ENCODE measurements at places on chromosomes 6 and 20.
A peak's percentile ranks its signal among the peaks of the same experiment; 100 is the strongest.

- no peak for DNase-seq
Measured at GRCh38 chr6:140915103-140915502, 1217.6 kb upstream of the GJE1 start.

- DNase-seq: peak; percentile 82
Measured at GRCh38 chr6:27145731-27146455, 101.6 kb upstream of the PRSS16 start.

DNA sequence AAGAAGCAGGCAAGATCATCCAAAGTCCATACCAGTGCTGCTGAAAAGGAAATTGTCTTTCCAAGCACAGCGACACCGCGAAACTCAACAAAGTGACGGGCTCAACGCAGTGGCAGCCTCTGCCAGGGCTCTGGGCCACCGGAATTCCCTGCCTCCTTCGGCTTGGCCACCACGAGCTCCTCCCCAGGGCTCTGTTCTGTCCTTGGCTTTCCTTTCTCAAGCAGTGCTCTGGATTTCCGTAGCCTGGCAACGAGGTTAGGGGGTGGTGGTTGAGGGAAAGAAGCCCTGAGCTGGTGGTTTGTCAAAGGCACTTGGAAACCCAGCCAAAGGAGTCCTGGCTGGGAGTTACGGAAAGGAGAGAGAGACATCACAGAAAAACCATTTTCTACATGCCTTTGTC, 31.2 kb downstream of the PRR18 start:
- DNase-seq: no peak

DNA sequence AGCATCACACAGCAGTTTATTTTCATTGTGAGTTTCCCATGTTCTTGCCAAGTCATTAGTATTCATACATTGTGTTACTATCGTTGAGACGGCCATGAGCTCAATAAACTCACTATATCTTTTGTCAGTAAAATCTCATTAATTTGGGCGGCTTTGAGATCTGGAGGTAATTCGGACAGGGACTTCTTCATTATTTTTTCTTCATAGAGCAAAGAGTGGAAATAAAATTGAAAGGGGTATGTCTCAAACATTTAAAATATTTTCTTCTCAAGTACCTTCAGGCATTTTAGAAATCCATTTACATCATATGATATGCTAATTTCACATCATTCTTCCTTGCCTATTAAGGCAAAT, 14.6 kb downstream of the NOX3 start:
- DNase-seq: no peak

GRCh38 chr6:29964887-29965562, 22.7 kb downstream of the HLA-A start:
- peak; percentile 67 for DNase-seq

GRCh38 chr6:129189266-129189665, 306.3 kb downstream of the LAMA2 start:
- DNase-seq: no peak

- DNase-seq: no peak
Measured at GRCh38 chr20:41783423-41784208, 165.4 kb upstream of the CHD6 start.

GRCh38 chr6:122400462-122401089, 1.1 kb downstream of the HSF2 start:
- DNase-seq: peak; percentile 3

DNA sequence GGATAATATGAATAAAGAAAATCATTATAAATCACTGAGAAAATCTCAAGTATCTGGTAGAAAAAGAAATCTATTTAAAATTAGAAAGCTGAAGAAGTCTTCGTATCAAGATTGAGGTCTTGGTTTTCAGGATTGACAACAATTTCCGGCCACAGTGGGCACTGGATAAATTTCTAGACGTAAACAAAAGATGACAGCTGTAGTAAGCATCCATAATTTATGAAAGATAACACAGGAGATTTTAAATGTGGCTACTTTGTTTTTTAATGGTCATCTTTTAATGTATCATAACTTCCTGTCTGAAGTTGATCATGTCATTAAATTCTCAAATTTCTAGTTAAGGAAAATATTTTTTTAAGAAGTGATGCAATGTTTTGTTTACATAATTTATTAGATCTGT, 444.2 kb downstream of the HTR1B start:
- no peak for DNase-seq

DNA sequence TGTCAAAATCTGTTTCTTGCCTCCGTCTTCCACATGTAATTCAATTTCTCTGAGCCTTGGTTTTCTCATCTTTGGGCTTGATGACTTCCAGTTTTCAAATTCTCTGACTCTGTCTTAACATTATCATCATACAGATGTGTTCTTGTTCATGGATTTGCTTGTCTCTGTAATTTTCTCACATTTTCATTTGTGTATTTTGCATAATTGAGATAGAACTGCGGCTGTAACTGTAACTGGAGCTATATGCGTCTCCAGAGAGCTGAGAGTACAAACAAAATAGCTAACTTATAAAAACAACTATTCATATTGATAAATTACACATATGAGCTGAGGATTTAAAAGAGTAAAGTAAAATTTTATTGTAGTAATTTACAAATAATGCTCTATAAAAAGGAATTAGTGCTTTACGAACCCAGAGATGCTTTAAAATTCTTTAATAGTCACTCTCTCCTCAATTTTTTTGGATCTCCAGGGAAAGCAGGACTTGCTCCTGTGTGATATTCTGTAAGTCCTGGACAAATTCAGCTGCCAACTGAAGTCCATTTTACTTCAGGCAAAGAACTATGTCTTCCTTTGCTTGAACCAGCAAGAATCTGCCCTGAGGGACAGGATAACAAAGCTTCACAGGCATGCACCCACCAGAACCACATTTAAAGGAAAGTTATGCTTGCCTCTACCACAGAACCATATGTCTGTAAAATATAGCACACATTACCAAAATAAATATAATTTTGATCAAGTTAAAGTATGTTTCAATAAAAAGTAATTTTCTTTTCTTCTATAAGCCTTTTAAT, 288.3 kb downstream of the KHDC1L start:
- DNase-seq: no peak

- no peak for DNase-seq
Measured at GRCh38 chr6:158142789-158143188, 25.3 kb downstream of the SERAC1 start.

DNA sequence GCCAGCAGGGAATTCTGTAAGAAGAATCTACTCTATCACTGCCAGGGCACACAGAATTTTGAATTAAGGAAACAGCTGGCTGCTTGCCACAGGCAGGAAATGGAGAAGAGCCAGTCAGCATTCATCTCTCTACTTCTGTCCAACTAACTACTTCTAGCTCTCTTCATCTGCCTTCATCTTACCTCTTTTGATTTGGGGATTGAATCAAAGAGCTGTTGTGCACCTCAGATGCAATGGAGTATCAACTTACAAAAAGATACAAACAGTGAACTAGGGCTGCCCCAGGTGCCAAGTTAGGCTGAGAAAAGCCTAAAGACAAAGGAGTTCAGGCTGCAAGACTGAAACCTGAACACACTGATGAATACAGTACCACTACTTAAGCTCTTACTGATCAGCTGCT, 82.0 kb downstream of the PTPRK start:
- no peak for DNase-seq

GRCh38 chr20:56788041-56788670, 159.1 kb downstream of the TFAP2C start:
- no peak for DNase-seq

DNA sequence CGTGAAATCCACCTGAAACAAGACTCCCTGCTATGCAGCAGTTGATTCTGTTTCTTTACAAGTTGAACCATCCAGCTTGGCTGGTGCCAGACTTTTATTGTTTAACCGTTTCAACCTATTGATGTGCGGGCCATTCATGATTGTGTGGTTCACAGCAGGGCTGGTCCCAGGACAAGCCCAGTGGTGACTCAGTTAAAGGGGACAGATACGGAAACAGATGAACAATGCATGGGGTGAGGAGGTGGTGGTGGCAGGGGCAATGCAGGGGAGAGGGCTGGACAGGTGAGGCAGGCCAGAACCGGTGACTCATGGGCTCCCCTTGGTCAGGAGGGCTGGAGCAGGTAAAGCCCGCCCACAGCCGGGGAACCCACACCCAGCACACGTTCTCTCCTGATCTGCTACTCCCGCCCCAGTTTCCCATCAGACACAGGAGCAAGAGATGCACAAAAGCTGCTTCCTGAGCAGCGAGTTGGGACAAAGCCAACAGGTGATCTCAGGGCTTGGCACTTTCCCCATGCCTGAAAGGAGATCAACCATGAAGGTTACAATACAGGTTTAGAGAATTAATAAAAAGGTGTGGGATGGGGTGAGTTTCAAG, 232.2 kb downstream of the LY86 start:
- no peak for DNase-seq

- DNase-seq: no peak
Measured at GRCh38 chr6:33735216-33735615, 11.5 kb downstream of the IP6K3 start.

GRCh38 chr20:6966721-6967120, 199.2 kb downstream of the BMP2 start:
- DNase-seq: no peak

DNA sequence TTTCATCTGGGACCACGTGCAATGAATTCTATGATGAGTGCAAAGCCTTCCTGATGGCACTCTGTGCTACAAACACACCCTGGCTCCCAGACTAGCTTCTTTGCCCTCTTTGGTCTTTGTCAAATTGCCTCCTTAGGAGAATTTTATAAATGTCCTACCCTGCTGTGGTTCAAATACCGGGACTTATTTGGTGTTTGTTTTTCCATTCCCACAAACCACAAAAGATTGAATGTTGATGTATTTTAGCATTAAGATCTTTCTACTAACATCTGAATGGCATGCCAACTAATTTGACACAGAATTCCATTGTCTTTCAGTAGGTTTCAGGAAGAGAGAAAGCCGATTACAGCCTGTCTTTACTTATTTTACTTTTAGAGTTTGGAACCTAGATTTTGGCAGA, 424.2 kb upstream of the SLC35B3 start:
- no peak for DNase-seq

GRCh38 chr6:33276581-33276863, 401 bp upstream of the B3GALT4 start:
- DNase-seq: no peak

DNA sequence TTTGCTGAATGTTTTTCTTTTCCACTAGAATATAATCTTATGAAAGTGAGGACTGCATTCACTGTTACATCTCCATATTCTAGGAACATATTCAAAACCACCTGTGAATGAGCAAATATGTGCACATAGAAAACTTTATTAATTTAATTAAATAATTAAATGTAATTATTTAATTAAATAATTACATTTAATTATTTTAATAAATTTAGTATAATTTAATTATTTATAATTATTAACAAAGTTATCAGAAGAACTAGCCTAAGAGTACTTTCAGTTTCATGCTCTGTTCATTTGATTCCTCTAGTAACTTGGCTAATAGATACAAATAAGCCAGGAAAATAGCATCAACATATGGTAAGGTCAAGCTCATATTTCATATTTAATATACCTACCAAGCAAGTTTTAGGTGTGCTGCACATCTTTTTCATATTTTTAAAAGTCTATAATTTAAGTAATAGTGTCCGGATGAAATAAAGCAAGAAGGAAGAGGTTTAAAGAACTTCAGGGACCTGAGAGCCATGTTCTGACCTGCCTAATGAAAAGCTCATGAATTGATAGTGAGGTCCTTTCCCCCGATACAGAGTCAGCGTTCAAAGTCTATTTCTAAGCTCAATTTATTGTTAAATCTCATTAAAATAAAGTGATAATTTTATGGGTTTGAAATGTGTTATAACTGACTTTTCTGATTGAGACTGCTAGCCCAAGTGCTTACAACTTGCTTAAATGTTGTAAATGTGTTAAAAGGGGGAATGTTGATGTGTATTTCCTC, 361.4 kb upstream of the FLRT3 start:
- no peak for DNase-seq

DNA sequence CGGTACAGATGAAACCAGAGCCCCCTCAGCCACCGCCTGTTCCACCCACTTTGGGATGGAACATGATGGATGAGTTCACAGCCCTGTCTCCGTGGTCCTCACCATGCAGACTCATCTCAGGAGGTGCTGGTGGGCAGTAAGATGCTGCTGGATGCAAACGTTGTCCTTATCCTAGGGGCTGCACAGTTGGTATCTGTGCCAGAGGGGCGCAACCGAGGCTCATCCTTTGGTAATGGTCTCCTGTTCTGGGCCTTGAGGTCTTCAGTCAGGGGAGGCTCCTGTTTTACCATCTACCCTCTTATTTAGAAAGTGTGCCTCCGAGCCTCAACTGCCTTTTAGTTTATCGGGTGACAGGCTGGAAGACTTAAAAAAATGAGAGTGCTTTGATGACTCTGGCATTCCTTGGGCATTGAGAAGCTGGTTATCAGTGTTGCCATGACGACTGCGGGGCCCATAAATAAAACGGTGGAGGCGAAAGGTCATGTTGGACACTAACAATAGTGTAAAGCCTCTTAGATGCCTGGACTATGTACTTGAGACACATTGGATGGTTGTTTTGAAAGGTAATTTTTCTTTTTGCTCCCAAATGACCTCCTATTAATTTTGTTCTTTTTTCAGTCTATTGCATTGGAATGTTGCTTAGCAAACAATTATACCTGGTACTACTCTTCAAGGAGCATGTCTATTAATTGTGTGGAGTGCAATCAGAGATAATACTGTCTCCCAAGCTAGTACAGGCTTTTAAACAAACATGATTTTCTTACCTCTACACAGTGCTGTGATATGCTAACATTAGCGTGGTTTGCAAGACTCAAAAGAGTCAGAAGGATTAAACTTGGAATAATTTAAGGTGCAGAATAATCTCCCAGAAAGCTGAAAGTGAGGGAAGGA, 74.2 kb upstream of the DSP start:
- DNase-seq: no peak

GRCh38 chr6:4302524-4302923, 167.1 kb upstream of the ECI2 start:
- no peak for DNase-seq

- no peak for DNase-seq
Measured at GRCh38 chr6:108690326-108691049, 129.8 kb downstream of the FOXO3 start.

- DNase-seq: no peak
Measured at GRCh38 chr6:130958468-130958867, 104.6 kb downstream of the EPB41L2 start.
